Central memory CD4-positive, alpha-beta T cell (primary cell): ENCODE measurements at places on chromosomes 7 and 10.

- DNase-seq: no peak
These were observed 72.7 kb upstream of the PALS2 start for GRCh38 chr7:24500599-24500998.

GRCh38 chr10:91598211-91598977 is 34.5 kb downstream of the PPP1R3C start:
- no peak for DNase-seq

DNA sequence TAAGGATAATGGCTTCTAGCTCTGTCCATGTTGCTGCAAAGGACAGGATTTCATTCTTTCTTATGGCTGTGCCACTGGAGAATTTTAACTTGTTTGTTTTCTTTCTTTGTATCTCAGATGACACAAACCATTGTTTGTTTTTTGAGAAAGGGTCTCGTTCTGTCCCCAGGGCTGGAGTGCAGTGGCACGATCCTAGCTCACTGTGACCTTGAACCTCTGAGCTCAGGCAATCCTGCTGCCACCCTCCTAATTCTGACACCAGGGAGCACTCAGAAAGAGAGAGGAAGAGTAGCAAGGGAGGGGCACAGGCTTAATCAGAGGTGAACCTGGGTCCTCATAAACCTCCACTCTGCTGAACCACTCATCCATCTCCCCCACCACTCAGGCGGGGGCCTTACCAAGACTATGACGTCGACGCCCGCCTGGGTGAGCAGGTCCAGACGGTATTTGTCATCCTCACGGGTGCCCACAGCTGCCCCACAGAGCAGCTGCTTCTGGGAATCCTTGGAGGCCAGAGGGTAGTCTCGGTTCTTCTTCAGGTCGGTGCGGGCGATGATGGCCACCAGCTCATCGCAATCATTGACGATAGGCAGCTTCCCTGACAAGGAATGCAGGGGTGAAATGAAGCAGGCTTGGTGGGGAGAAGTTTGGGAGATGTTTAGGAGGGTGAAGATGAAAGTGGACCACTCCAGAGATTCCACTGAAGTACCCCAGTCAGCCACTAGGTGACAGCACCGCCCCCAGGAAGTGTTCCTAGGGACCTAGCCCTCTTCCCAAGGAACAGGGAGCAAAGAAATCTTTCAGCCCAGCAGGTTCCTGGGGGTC is 11.6 kb downstream of the IMPDH1 start:
- DNase-seq: no peak

- no peak for DNase-seq
These were observed 26.7 kb downstream of the SH3PXD2A start for GRCh38 chr10:103828587-103829197.

GRCh38 chr7:68964060-68964459 is 634.2 kb upstream of the AUTS2 start:
- no peak for DNase-seq

DNA sequence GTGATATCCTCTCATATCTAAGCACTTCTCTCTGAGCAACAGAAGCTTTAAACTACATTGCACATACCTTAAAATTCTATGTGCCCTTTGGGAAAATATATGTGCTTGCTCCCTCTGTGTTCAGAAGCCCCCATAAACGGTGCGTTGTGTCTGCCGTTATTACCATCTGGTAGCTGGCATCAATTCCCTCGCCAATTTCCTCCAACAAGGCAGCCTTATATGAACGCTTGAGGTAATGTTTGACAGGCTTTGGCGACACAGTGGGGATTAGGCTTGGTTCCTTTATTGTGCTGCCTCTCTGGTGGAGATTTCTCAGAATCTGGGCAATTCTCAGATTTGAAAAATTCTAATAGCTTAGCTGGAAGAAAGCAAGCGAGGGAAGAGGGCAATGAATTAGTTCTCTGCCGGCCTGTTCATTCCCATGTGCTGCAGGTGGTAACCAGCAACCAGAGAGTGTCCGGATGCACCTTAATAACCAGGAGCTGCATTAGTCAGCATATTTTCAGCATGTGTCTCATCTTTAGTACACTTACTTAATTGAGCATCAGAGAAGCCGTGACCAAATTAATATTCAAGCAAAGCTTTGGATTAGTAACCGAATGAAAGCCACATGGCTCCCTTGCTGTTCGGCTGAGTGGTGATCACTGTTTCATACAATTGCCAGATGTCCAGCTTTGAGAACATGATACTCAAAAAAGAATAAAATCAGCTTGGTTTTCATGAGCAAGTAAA is 7.3 kb upstream of the PPP1R17 start:
- no peak for DNase-seq

DNA sequence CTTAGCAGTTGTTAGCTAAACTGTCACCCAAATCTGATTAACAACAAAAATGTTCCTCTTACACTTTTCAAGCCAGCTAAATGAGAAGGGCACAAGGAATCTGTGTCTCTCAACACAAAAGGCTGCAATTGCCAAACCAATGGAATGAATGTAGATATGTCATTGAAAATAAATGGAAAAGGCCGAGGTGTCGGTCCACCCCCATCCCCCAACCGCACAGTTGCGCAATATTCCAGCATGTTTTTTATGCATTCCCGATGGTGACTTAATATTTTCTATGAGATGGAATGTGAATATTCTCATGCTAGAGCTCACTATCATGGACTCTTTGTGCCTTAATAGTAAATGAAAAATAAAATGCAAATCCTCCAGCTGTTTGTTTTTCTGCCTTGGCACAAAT is 181.6 kb upstream of the LRGUK start:
- DNase-seq: no peak
